ENCODE measurements at places on chromosomes 11 and 22. TPM values are rescaled to one million over a fixed set of nuclear protein-coding genes. Genes with fewer than 3 reads are reported as not detected.

- DNase-seq = peak; percentile 34
Observed at GRCh38 chr22:31579835-31580242, 82.2 kb downstream of the PISD start.

- no peak for DNase-seq
Observed at GRCh38 chr22:41732096-41732772, 32.9 kb downstream of the MEI1 start.

- no peak for DNase-seq
Observed at GRCh38 chr22:31286360-31287255, 5.7 kb downstream of the PIK3IP1 start.

- DNase-seq = no peak
Observed at GRCh38 chr11:102428696-102429095, 23.9 kb downstream of the TMEM123 start.

DNA sequence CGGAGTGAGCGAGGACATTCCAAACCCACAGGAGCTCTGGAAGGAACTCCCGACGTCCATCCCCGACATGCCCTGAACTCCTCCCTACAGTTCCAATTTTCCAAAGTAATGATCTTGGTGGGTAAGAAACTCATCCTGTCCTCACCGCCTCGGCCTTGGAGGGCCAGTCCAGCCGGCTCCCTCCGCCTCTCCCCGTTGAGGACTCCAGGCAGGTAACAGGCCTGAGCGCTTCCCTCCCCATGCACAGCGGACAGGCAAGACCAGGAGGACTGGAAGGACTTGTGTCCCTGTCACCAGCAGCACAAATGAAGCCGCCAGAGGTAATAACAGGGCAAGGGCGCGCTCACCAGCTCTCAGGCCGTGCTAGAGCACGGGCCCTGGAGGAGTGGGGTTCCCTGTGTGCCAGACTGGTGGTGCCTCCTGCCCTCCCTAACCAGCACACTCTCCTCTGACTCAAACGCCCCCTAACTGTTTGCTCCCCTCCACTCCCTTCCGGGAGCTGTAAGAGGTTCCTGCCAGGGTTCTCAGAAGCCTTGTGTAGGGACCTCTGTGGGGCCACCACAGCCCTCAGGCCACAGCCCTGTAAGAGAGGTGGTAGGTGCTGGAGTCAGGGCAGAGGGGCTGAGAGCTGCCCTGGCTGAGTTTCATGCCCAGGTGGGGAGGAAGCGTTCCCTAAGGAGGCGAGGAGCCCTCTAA lies 17.1 kb downstream of the OVOL1 start:
- DNase-seq = no peak

- no peak for DNase-seq
Observed at GRCh38 chr11:57978686-57979531, 44.8 kb upstream of the OR9Q1 start.

GRCh38 chr11:25436326-25436725 lies 895.6 kb upstream of the ANO3 start:
- no peak for DNase-seq

DNA sequence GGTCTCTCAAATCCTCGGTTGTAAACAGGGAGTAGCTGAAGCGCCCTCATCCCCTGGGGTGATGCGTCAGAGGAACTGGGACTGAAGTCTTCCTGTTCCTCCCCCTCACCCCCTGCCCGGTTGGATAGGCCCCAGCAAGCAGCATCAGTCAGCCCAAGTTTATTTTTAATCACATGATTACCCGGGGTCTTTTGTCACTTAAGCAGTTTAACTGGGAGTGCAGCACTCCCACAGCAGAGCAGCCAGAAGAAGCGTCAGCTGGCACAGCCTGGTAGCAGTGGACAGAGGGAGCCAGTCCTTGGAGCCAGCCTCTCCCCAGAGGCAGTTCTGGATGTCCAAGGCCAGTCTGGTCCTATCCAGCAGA lies 342.1 kb downstream of the CTTN start:
- DNase-seq = no peak

CYP2D6 gene
- polyA plus RNA-seq = 5.0 TPM

MPZL2 gene
- polyA plus RNA-seq = 48.0 TPM

CDK2AP2 gene
- polyA plus RNA-seq = 174 TPM

FGF19 gene
- polyA plus RNA-seq = not detected
